ENCODE measurements at places on chromosomes 7 and 10.

GRCh38 chr10:48805411-48805810 is 120.7 kb downstream of the WDFY4 start:
- no peak for DNase-seq

GRCh38 chr10:78787125-78787524 is 281.6 kb upstream of the ZMIZ1 start:
- no peak for DNase-seq

DNA sequence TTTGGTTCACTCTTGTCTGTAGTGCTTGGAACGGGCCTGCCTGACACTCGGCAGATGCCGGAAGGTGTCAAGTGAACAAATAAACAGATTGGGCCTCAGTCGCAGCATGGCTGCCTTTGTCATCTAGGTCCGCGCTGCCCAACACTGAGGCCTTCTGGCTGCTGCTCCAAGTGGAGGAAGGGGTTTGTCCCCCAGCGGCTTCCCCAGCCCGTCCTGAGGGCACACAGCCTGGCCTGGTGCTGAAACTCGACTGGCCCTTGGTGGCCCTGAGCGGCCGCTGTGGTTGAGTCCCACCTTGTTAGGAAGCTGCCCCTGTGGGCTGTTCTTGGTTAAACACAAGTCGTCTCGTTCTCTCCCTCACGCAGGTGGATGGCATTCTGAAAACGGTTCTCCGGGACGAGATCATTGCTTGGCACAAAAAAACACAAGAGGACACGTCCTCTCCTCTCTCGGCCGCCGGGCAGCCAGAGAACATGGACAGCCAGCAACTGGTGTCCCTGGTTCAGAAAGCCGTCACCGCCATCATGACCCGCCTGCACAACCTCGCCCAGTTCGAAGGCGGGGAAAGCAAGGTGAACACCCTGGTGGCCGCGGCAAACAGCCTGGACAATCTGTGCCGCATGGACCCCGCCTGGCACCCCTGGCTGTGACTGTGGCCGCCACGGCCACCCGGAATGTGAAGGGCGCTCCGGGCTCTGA is 132.1 kb downstream of the SMURF1 start:
- DNase-seq, result no peak

DNA sequence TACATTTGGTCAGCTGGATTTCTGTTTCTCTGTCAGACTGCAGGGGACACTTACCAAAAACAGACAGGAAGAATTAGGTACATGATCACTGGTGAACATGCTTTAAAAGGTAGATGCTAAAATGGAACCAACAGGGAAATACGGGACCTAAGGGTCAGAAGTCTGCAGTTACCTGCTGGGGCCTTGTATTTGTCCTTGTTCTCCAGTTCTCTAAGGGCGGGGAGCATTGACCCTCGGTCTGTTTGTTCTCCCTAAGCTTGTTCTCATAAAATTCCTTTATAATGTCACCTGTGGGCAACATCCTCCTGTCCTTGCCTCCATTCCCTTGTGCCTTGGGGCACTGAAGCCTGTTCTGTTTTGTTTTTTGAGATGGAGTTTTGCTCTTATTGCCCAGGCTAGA is 29.8 kb upstream of the MSMB start:
- DNase-seq, result no peak

GRCh38 chr10:3853547-3854303 is 68.7 kb upstream of the KLF6 start:
- no peak for DNase-seq

DNA sequence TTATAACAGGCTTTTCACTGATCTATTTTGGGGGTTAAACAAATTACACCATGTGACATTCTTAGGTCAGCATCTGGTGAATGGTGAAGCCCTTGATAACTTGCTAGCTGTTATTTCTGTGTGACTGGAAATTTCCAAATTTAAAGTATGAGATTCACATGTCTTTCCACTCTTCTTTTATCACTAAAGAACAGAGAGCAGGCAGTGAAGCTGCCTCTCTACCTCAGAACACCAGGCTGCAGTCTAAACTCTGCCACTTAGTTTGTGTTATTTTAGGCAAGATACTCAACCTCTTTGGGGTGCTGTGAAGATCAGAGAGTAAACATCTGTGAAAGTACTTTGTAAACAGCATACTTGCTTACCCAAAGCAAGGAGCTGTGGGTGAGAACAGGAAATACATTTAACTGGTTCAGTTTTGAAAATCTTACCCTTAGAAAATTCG is 15.5 kb upstream of the SP4 start:
- peak; percentile 18 for DNase-seq

DNA sequence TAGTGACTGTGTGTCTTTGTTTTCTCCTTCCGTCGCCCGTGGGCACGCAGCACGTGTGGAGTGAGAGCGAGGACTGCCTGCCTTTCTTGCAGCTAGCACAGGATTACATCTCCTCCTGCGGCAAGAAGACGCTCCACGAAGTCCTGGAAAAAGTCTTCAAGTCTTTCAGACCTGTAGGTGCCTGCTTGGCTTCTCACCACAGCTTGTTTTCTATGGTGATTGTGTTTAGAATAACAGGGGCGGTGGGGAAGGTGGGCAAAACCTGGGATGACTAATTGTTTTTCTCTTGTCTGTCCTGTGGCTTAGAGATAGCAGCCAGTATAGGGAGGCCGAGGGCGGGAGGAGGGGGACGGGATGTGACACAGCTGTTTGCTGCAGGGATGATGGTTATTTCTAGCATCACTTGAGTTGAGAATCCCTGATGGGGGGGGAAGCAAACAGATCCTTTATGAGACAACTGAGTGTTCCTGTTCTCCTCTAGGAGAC is 11.4 kb downstream of the MTURN start:
- DNase-seq, result no peak

GRCh38 chr10:115963848-115964247 is 309.2 kb downstream of the GFRA1 start:
- DNase-seq, result no peak

GRCh38 chr7:44394112-44394447 is 68.7 kb upstream of the CAMK2B start:
- DNase-seq, result no peak

- DNase-seq, result no peak
Measured at GRCh38 chr7:131600085-131600881, 43.9 kb upstream of the PODXL start.

DNA sequence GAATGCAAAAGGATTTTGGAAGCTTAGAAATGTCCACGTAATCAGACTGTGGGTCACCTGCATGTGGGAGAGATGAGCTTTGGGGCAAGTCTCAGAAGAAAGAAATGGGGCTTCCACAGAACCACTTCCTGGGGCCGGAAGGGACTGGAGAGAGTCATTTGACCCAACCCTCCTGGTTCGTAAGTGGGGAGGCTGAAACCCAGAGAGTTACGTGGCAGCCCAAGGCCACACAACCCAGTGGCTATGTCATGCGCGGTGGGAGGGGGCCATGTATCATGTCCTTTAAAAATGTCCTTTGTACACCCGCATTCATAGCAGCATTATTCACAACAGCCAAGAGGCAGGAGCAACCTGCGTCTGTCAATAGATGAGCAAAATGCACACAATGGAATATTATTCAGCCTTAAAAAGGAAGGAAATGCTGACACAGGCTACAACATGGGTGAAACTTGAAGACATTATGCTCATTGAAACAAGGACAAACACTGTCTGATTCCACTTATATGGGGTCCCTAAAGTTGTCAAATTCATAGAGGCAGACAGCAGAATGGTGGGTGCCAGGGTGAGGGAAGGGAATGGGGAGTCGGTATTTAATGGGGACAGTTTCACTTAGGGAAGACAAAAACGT is 15.1 kb downstream of the CAMK2B start:
- DNase-seq, result no peak

DNA sequence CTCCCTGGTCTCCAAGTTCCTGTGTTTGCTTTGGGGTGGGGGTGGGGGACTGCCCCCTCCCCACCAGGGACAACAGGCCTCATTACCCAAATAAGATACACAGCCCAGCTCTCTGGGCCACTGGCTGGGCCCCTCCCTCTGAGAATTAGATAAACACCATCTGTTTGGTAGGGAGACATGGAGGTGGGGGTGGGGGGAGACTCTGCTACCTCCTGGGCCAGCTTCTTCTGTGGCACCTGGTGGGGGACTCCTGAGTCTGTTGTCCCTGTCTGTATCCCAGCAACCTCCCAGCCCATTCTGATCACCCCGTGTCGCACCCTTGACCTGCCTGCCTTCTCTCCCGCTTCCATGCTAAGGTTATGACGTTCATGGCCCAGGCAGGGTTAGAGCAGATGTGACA is 5.8 kb downstream of the MLXIPL start:
- DNase-seq, result no peak

GRCh38 chr10:33939892-33940291 is 605.4 kb upstream of the NRP1 start:
- DNase-seq, result no peak

- DNase-seq, result no peak
Measured at GRCh38 chr10:131015271-131015670, 296.2 kb downstream of the TCERG1L start.

DNA sequence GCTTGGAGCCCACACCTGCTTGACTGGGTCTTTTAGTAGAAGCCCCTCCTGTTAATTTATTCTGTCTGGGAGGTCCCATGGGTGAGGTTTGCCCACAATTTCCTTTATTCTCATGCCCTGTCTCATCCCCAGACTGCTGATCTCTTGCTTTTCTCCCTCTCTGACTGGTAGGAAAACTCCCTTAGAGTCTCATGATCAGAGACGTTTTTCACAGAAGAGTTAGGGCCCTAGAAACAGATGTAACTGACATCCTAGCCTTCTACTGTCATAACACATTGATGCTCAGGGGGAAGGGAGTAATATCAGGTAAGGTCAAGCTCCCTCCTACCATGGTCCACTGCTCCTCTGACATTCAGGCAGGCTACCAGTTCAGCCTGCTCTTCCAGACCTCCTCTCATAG is 43.7 kb upstream of the WASL start:
- DNase-seq, result no peak

DNA sequence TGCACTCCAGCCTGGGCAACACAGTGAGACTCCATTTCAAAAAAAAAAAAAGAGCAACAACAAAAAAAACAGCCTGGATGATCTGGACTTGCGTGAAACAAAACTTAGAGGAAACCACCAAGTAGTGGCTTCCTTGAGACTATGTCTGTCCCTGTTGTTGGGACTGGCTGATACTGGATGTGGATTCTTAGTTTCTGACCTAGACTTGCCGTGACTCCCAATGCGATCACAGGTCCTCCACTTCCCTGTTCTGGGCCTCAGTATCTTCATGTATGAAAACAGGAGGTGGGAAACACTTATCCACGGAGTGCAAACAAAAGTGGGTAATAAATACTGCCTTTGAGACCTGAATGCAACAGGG is 125.7 kb downstream of the PRPF18 start:
- DNase-seq, result no peak

DNA sequence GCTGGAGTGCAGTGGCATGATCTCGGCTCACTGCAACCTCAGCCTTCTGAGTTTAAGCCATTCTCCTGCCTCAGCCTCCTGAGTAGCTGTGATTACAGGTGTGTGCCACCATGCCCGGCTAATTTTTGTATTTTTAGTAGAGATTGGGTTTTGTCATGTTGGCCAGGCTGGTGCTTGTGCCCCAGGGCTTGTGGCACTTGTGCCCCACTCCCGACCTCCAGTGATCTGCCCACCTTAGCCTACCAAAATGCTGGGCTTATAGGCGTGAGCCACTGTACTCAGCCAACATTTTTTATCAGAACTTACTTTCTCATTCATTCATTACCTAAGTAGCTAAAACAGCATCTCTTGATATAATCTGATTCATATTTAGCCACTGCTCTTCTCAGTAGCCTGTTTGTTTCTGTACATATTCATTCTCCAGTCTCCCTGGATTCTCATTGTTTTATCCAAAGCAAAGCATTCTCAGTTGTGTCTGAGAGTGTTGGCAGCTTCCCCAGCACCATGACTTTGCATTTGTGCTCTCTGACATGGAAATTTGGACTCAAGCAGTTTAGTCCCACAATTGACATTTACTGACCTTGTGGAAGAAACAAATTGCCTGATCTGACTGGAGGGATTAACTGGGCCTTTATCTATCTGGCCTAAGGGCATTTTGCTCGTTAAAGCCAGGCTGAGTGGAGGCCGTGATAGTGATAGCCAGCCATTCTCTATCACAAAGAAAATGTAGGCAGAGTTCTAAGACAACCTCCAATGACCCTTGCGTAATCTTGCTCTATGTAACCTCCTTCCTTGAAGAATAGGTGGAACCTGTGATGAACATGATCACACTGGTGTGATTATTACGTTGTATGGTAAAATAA is 44.9 kb downstream of the AKR1B15 start:
- no peak for DNase-seq

- DNase-seq, result no peak
Measured at GRCh38 chr7:129282865-129283264, 58.0 kb downstream of the AHCYL2 start.

- no peak for DNase-seq
Measured at GRCh38 chr7:39712751-39713150, 89.4 kb downstream of the RALA start.

GRCh38 chr7:100488333-100489095 is 4.8 kb downstream of the NYAP1 start:
- no peak for DNase-seq

GRCh38 chr10:27446091-27446918 is 57.8 kb upstream of the RAB18 start:
- DNase-seq, result peak; percentile 27

GRCh38 chr10:128429835-128430513 is 303.8 kb upstream of the MKI67 start:
- no peak for DNase-seq

- no peak for DNase-seq
Measured at GRCh38 chr7:154905146-154905545, 97.8 kb downstream of the PAXIP1 start.

- DNase-seq, result no peak
Measured at GRCh38 chr7:94115316-94115715, 111.2 kb upstream of the BET1 start.

DNA sequence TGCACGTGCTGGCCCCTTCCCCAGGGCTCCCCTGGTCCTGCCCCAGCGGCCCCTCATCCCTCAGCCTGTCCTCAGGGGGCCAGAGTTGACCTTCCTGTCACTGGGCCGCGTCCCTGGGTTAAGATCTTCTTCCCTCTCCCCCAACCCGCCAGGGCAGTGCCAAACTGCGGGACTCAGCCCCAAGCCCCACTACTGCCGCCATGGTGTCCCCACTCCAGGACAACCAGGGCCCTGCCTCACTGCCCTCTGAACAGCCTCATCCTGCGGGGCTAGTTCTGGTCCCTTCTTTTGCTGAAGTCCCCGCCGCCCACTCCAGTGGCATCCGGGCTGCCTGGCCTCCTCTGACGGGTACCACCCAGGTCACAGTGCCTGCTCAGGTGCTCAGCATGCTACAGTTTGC is 37.5 kb downstream of the UNCX start:
- DNase-seq, result no peak

DNA sequence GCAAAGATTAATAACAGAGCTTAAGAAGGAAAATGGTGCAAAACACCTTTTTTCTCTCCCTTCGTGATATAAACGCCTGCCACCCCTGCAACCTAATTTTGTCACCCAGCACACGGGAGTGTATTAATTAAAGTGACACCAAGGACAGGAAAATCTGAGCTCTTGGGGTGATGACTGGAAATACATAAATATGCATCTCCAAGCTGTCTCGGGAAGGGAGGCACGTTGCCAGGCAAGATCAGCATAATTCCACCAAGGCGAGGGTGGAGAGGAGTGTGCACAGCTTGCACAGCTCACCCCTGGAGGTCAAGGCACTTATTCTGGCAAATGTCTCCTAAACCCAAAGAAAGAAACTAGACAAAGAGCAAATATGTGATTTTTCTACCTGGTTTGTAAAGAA is 700.9 kb downstream of the GRID1 start:
- no peak for DNase-seq

- no peak for DNase-seq
Measured at GRCh38 chr10:96576277-96576980, 10.4 kb downstream of the TM9SF3 start.

Data from CD4-positive, alpha-beta T cell treated with Interleukin-15 for 4 hours (primary cell).